Progenitor cell of endocrine pancreas (in vitro differentiated cells): ENCODE measurements at places on chromosomes 2 and 18. TPM values are rescaled to one million over a fixed set of nuclear protein-coding genes. Genes with fewer than 3 reads are reported as not detected.

The HOXD13 gene
- not detected in 2 replicates for total RNA-seq

GRCh38 chr2:145161656-145162055 is 641.7 kb upstream of the ZEB2 start:
- no peak overlapping the region for H3K27ac ChIP-seq
- H3K27me3 ChIP-seq, result no peaks in the 10 kb centered on the region
- H3K4me1 ChIP-seq, result no peaks in the 10 kb centered on the region
- H3K36me3 ChIP-seq, result no peaks in the 10 kb centered on the region

The TEKT4 gene
- total RNA-seq, result 0.29 and 0.34 TPM in 2 replicates

DNA sequence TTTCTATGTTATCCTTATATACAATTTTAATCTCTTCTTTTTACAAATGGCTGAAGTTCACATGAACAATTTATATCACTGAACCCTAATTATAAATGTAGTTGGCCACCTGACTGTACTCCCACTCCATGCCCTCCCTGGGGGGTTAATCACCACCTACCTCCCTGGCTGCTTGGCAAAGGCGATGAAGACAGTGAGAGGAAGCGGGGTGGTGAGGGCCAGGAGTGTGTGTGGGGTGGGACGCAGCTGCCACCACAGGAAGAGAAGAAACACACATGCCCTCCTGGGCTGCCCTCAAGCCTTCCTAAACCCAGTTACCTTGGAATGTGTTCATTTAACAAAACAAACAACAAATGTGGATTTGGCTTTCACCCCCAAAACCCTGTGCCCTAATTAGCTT is 87.0 kb upstream of the REV1 start:
- no peaks in the 10 kb centered on the region for H3K27me3 ChIP-seq
- H3K27ac ChIP-seq, result no peak overlapping the region
- H3K4me1 ChIP-seq, result peaks cover 12% of the 10 kb centered on the region
- DNase-seq, result no peak
- H3K4me3 ChIP-seq, result no peak overlapping the region
- no peaks in the 10 kb centered on the region for H3K36me3 ChIP-seq

DNA sequence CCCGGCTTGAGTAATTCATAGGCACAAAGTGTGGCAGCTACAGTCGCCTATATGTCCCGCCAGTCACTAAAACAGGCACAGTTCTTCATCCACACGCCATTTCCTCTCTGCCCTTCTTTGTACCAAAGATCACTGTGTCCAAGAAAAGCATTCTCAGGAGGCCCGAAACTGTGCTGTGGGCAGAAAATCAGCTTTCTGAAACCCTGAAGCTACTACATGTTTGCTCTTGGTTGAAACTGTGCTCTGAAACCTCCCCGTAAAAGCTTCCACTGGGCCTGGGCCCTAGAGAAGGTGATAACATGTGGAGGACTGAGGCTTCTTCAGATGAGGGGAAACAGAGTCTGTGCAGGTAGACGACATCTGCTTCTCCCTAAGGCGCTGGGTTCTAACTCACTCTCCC is 75.6 kb upstream of the ID2 start:
- H3K4me1 ChIP-seq, result peaks cover 32% of the 10 kb centered on the region
- H3K36me3 ChIP-seq, result peaks cover 2% of the 10 kb centered on the region
- no peak overlapping the region for H3K4me3 ChIP-seq

DNA sequence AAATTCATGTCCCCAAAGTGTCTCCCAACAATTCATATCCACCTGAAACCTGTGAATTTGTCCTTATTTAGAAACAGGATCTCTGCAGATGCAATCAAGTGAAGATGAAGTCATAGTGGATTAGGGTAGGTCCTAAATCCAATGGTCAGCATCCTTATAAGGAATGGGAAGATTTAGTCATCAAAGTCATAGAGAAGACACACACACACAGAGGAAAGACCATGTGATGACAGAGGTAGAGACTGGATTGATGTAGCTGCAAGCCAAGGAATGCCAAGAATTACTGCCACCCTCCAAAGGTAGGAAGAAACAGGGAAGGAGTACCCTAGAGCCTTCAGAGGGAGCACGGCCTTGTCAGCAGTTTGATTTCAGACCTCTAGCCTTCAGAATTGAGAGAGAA is 17.7 kb downstream of the ADD2 start:
- H3K27ac ChIP-seq, result no peak overlapping the region
- no peaks in the 10 kb centered on the region for H3K4me1 ChIP-seq
- no peak overlapping the region for H3K4me3 ChIP-seq
- peaks cover 41% of the 10 kb centered on the region for H3K27me3 ChIP-seq
- H3K36me3 ChIP-seq, result no peaks in the 10 kb centered on the region
- DNase-seq, result no peak

DNA sequence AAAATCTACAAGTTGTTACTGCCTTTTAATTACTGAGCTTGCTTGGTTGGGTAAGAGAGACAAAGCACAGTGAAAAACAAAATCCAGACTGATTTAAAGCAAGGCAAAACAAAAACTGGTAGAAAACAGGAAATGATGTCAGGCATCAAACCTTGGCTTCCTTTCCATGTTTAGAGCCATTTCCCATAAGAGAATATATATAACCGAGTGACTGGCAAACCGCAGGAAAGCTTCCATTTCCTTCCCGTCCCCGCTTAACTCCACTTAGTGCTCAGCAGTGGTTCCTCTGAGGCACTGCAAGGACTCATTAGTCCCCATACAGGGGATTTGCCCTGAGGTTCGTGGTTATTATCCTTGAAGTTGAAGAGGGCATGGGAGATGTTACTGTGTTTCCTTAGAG is 446.3 kb downstream of the LPIN1 start:
- H3K27ac ChIP-seq, result no peak overlapping the region
- no peak for DNase-seq
- no peaks in the 10 kb centered on the region for H3K27me3 ChIP-seq
- no peak overlapping the region for H3K4me3 ChIP-seq
- H3K36me3 ChIP-seq, result no peaks in the 10 kb centered on the region

DNA sequence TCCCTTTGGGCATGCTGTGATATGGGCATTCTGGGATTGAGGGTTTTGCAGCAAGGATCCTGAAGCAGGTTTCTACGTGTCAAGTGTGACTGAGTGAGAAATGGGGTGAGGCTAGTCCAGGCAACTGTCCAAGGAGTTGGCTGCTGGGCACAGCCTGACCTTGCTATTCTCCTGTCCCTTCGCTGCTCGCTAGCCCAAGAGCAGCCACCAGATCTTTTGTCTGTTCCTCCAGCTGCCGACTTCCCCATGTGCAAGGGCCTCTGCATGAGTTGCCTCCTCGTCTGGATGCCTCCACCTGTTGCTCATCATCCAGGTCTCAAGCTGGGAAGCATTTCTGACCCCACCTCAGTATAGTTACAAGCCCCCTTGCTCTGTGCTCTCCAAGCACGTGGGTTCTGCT is 71.1 kb downstream of the DYSF start:
- H3K4me1 ChIP-seq, result peaks cover 6% of the 10 kb centered on the region
- peaks cover 13% of the 10 kb centered on the region for H3K27me3 ChIP-seq
- H3K27ac ChIP-seq, result no peak overlapping the region
- H3K4me3 ChIP-seq, result no peak overlapping the region

The TCF7L1 gene
- 57.2 and 62.7 TPM in 2 replicates for total RNA-seq

DNA sequence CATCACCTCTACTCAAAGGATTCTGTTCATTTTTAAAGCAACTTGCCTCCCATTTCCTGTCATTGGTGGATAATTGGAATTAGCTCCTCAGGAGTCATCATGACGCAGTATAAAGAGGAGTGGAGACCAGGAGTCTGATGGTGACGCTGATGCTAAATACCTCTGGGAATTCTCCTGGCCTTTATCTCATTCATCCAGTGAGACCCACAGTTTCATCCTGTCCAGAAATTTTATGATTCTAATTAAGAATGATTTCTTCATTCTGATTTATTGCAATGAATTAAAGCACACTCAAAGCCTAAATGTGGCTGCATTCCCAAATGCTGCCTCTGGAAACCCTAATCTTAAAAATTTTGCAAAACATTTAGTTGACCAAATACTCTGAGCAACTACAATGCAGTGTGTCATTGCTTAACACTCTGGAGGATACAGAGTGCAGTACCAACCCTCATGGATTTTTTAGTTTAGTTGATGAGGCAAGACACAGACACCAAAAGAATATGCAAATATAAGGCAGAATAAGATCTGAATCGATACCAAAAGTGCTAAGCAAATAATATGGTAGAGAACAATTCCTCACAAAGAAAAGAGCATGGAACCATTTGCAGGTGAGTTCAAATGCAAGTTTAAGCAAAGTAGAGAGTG is 236.2 kb downstream of the ETAA1 start:
- no peak for DNase-seq
- H3K27ac ChIP-seq, result no peak overlapping the region
- no peak overlapping the region for H3K4me3 ChIP-seq
- H3K36me3 ChIP-seq, result no peaks in the 10 kb centered on the region
- H3K27me3 ChIP-seq, result no peaks in the 10 kb centered on the region

The TCF23 gene
- total RNA-seq, result not detected in 2 replicates

DNA sequence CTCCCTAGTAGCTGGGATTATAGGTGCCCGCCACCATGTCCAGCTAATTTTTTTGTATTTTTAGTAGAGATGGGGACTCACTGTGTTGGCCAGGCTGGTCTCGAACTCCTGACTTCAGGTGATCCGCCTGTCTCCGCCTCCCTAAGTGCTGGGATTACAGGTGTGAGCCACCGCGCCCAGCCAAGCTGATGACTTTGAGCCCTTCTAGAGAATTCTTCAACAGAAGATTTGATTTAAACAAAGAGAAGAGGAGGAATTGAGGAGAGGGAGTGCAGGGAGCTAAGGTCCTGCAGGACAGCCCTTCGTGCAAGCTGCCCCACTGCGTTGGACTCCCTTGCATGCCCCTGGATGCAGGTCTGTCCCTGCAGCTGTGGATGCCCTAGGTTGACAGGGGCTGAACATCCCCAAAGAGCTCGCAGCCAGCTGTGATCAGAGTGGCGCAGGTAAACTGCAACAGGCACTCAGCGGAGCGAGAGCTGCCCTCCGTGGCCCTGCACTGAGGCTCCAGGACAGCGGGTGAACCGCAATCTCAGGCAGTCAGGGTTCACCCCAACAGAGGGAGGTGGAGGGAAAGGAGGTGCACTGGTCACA is 13.7 kb downstream of the ADRA2B start:
- no peaks in the 10 kb centered on the region for H3K4me1 ChIP-seq
- no peak for DNase-seq
- H3K27me3 ChIP-seq, result no peaks in the 10 kb centered on the region
- H3K4me3 ChIP-seq, result no peak overlapping the region

DNA sequence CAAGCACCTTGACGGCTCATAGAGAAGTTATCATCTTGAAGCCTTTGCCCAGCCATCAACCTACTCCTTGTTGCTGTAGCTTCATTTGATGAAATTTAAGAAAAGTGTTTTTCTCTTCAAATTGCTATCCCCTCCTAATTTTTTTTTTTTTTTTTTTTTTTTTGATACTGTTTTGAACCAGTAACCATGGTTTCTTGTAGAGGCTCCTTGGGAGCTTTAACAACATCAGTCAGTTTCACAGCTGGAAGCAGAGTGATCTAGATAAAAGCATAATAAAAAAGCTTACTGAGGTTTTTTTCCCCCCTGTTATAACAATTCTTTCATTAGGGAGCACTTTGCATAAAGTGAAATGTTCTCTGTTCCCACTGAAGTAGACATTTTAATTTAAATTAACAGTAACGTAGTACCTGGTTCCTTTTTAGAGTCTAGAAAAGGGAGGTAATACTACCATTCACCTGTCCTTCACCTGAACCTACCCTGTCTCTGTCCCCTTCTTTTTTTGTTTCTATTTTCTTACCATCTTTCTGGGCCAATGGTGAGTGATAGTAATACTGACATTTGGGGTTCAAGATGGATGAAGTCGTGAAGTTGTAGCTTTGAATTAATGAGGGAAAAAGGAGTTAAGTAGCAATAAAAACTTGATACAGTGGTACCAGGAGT is 101.5 kb downstream of the NCOA1 start:
- H3K36me3 ChIP-seq, result peaks cover 6% of the 10 kb centered on the region
- DNase-seq, result no peak
- no peaks in the 10 kb centered on the region for H3K27me3 ChIP-seq
- H3K4me1 ChIP-seq, result peaks cover 4% of the 10 kb centered on the region

DNA sequence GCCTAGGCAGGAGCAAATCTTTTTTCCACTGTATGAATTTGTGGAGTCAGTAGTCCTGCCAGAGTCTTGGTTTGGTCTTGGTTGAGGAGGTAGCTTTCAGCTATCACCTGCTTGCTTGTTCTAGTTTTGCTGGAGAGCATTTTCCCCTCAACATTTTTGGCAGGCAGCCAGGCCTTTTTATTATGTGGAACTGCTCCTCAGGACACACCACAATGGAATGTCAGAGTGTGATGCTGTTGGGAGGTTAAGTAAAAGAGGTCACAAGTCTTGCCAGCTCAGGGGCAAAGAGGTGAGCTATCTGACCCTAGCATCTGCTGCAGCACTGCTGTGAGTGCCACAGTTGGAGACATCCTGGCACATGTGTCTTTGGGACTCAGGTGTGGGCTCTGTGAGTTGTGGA is 258.0 kb downstream of the CNTNAP5 start:
- H3K4me3 ChIP-seq, result no peak overlapping the region
- H3K4me1 ChIP-seq, result no peaks in the 10 kb centered on the region
- H3K36me3 ChIP-seq, result peaks cover 3% of the 10 kb centered on the region
- H3K27ac ChIP-seq, result no peak overlapping the region
- no peak for DNase-seq
- no peaks in the 10 kb centered on the region for H3K27me3 ChIP-seq

DNA sequence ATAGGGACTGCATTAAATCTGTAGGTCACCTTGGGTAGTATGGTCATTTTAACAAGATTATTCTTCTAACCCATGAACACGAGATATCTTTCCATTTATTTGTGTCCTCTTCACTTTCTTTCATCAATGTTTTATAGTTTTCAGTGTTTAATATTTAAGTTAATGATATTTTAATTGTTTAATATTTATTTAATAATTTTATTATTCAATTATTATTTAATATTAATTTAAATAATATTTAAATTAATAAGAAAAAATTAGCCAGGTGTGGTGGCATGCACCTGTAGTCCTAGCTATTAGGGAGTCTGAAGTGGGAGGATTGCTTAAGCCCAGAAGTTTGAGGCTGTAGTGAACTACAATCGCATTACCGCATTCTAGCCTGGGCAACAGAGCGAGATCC is 33.0 kb downstream of the CASP10 start:
- H3K27me3 ChIP-seq, result no peaks in the 10 kb centered on the region
- H3K27ac ChIP-seq, result no peak overlapping the region
- H3K4me3 ChIP-seq, result no peak overlapping the region
- peaks cover 2% of the 10 kb centered on the region for H3K36me3 ChIP-seq
- H3K4me1 ChIP-seq, result peaks cover 8% of the 10 kb centered on the region

- no peak overlapping the region for H3K4me3 ChIP-seq
- no peaks in the 10 kb centered on the region for H3K36me3 ChIP-seq
- H3K4me1 ChIP-seq, result peaks cover 2% of the 10 kb centered on the region
- no peak for DNase-seq
- no peaks in the 10 kb centered on the region for H3K27me3 ChIP-seq
Measured at GRCh38 chr2:165810418-165810817, 16.4 kb upstream of the GALNT3 start.

- peaks cover 14% of the 10 kb centered on the region for H3K4me1 ChIP-seq
- no peak overlapping the region for H3K4me3 ChIP-seq
- H3K27ac ChIP-seq, result no peak overlapping the region
- DNase-seq, result no peak
- H3K36me3 ChIP-seq, result peaks cover 1% of the 10 kb centered on the region
Measured at GRCh38 chr2:163708265-163708664, 27.5 kb downstream of the FIGN start.

The C1QL2 gene
- total RNA-seq, result 0.14 and 0.24 TPM in 2 replicates

The FSHR gene
- total RNA-seq, result 0.44 and 0.74 TPM in 2 replicates

- no peaks in the 10 kb centered on the region for H3K36me3 ChIP-seq
- H3K27ac ChIP-seq, result no peak overlapping the region
- DNase-seq, result no peak
Measured at GRCh38 chr2:235324324-235324723, 169.5 kb upstream of the AGAP1 start.

The DSG4 gene
- total RNA-seq, result not detected in 2 replicates

The PLCD4 gene
- total RNA-seq, result 0.38 and 0.62 TPM in 2 replicates

The CD207 gene
- total RNA-seq, result not detected in 2 replicates

GRCh38 chr2:136183097-136183496 is 65.1 kb upstream of the CXCR4 start:
- H3K4me1 ChIP-seq, result peaks cover 23% of the 10 kb centered on the region
- no peak overlapping the region for H3K4me3 ChIP-seq
- no peaks in the 10 kb centered on the region for H3K27me3 ChIP-seq
- no peak overlapping the region for H3K27ac ChIP-seq
- H3K36me3 ChIP-seq, result no peaks in the 10 kb centered on the region

The ZAP70 gene
- total RNA-seq, result 2.6 and 3.8 TPM in 2 replicates

The ASB18 gene
- not detected in 2 replicates for total RNA-seq
